ENCODE measurements at places on chromosomes 5 and 9.

DNA sequence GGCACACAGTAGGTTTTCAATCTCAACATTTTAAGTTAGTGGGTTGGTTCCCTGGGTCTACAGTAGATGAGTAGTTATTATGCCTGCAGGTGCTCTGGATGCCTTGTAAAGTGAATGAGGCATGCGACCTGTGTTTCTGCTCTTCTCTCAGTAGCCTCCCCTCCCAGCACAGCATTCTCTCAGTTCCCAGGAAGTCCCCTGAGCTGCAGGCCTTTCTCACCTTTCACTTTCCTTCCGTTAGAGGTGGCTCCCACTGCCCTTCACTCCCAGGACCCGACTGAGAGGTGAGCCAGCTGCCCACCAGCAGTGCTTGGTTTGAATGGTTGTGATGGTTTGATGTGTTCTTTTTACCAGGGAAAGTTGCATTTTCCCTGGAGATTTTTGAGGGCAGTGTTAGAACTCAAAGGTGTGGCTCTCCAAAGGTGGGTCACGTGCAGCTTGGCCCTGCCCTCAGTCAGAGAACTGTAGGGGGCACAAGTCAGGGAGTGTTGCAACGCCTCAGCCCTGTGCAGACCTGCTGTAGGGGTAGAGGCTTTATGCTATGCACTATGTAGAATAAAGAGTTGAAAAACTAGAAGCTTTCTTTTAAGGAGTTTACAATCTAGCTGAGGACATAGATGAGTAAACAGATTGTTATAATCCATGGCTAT is 173.8 kb downstream of the NTRK2 start:
- DNase-seq, result no peak

DNA sequence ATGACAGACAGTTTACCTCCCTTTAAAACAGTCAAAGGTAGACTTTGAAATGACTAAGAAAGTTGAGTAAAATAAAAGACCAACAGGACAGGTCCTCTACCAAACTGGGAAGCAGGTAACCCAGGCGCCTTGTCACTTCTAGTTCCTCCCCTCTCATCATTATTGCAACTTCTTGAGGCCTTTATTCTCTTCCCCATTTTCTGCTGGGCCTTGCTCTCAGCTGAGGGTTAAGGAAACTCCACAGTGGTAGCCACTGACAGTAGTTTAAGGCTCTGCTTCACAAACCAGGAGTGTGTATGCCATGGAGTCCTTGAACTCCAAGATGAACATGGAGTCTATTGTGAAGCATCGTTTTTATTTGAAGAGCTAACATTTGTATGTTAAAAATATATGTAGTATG is 36.9 kb upstream of the TCERG1 start:
- DNase-seq, result no peak

DNA sequence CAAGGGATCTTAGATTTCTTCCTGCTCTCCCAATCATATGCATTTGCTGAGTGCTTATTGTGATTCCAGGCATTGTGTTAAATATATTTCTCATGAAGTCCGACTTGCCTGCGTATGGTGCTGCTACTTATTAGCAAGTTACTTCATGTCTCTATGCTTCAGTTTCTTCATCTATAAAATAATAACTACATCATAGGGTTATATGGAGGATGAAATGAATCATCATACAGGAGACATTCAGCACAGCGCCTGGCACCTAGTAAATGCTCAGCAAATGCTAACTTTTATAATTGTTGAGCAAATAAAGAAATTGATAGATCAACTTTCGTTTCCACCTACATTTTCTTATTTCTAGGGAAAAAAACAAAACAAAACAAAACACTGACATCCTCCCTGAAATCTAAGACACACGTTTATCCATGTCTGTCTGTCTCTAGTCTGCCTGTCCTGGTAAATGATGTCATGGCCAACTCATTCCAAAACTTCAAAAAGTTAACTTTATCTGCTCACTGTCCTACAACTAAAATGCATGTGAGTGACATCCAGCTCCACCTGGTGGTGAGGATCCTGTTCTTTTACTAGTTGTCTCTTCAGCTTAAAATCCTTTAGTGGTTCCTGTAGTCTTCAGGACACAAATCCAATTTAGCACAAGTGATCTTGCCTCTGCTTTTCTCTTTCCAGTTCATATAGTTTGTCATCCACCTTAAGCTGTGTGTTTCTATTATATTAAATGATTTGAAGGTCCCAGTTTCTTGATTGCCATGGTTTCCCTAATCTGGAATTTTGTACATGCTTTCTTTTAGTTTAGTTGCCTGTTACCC is 27.7 kb downstream of the PPP3R2 start:
- DNase-seq, result no peak

DNA sequence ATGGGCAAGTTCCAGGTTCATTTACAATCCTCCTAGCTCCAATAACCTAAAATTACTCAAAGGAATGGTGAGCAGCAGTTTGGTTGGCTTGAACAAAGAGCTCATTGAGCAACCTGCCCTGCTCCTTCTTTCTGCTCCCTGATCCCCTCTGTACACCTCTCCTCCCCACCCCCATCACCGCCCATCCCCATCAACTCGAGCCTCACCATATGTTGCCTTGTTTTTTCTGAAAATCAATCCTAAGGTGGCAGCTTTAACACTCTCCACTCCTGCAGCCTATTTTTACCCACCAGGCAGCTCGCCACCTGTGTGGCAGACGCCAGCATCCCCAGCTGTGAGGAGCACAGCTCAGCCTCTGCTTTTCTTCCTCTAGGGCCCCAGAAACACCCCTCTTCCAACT is 533.4 kb upstream of the BRINP1 start:
- no peak for DNase-seq

- no peak for DNase-seq
Measured at GRCh38 chr5:31236339-31236738, 42.9 kb downstream of the CDH6 start.

DNA sequence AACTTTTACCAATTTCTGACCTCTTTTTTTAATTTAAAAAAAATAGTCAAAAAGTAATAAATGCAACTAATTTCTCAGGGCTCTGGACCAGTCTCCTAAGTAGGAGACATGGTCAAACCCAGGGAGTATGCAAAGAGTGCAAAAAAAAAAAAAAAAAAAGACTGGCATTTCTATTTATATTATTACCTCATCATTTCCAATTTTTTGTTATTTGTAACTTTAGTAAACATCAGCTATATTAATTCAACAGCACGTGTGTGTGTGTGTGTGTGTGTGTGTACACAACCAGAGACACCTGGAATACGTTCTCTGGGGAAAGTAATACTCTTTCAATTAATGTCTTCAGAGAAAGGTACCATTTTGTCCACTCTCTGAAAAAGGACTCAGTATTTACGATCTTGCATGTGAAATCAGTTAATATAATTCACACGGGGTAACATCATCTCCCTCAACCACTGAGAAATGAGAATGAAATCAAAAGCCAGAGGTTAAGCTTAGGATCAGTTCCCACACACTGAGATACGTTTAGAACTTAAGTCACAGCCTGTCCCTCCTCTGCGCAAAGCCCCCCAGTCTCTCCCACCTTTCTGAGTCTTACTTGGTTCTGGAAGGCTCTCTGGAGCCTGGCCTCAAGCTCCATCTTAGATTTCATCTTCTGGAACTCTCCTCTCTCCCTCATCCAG is 21.9 kb downstream of the ZNF608 start:
- DNase-seq, result no peak

GRCh38 chr5:28400076-28400475 is 1361.7 kb upstream of the CDH9 start:
- DNase-seq, result no peak

DNA sequence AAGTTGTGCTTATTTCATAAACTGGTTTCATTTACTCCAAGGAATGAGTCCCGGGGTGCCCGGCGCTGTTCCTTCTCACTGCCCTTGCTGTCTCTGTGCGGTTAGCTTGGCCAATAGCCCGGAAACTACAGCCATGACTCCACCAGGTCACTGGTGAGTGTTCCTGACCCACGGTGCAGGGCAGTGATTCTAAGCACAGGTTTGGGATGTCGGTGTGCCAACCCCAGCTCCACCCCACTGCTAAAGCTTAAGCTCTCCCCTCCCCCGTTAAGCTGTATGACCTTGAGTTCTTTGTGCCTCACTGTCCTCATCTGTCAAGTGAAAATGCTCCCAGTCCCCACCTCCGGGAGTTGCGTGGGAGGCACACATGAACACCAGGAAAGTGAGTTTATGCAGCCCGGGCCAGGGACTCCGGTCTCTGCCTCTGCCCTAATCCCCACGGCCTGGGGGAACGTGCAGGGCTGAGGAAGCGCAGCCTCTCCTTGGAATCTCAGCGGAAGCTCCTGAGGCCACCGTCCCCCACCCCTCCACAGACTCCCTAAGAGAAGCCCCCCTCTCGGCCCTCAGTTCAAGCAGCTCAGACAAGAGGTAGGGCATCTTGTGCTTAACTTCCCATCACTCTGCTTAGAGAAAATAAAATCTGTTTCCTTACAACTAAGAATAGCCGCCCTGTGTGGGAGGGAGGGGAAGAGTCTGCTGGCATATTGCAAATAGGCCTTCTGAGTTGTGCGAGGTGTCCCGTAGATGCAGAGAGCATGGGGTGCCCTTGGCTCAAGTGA is 92.0 kb upstream of the RAI14 start:
- no peak for DNase-seq
